ENCODE measurements at places on chromosomes 12 and 14. TPM values are rescaled to one million over a fixed set of nuclear protein-coding genes. Genes with fewer than 3 reads are reported as not detected.

- H3K27me3 ChIP-seq: peaks cover 3% of the 10 kb centered on the region
- no peaks in the 10 kb centered on the region for H3K4me1 ChIP-seq
- no peak for DNase-seq
- no peaks in the 10 kb centered on the region for H3K36me3 ChIP-seq
Measured at GRCh38 chr12:19893514-19893913, 454.2 kb downstream of the AEBP2 start.

DNA sequence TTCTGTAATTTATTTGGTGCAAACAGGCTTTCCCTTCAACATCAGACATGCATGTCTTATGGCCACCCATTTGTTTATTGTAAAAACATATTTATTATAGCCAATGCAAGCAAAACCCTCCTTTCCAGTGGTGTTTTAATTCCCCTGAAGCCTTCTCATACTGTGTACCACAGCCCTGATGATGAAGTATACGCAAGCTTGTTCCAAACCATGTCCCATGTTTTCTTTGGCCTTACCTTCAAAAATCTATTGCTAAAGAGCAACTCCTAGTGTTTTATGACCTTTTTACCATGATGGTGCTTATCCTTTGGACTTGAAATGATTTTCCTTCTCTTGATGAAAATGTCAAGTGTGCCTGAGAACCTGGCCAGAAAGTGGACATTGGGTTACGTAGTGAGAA, 85.9 kb upstream of the CCDC91 start:
- no peaks in the 10 kb centered on the region for H3K4me1 ChIP-seq
- DNase-seq: no peak
- H3K27me3 ChIP-seq: no peaks in the 10 kb centered on the region
- no peaks in the 10 kb centered on the region for H3K36me3 ChIP-seq
- no peak overlapping the region for H3K27ac ChIP-seq
- H3K4me3 ChIP-seq: no peak overlapping the region

- H3K36me3 ChIP-seq: no peaks in the 10 kb centered on the region
- H3K4me3 ChIP-seq: no peak overlapping the region
- DNase-seq: no peak
- no peak overlapping the region for H3K27ac ChIP-seq
- H3K4me1 ChIP-seq: peaks cover 23% of the 10 kb centered on the region
Measured at GRCh38 chr12:109721276-109721675, 7.7 kb downstream of the FAM222A start.

- peaks cover 17% of the 10 kb centered on the region for H3K4me1 ChIP-seq
- DNase-seq: no peak
- no peaks in the 10 kb centered on the region for H3K36me3 ChIP-seq
- H3K4me3 ChIP-seq: no peak overlapping the region
Measured at GRCh38 chr14:38042322-38042721, 165.4 kb upstream of the SSTR1 start.

DNA sequence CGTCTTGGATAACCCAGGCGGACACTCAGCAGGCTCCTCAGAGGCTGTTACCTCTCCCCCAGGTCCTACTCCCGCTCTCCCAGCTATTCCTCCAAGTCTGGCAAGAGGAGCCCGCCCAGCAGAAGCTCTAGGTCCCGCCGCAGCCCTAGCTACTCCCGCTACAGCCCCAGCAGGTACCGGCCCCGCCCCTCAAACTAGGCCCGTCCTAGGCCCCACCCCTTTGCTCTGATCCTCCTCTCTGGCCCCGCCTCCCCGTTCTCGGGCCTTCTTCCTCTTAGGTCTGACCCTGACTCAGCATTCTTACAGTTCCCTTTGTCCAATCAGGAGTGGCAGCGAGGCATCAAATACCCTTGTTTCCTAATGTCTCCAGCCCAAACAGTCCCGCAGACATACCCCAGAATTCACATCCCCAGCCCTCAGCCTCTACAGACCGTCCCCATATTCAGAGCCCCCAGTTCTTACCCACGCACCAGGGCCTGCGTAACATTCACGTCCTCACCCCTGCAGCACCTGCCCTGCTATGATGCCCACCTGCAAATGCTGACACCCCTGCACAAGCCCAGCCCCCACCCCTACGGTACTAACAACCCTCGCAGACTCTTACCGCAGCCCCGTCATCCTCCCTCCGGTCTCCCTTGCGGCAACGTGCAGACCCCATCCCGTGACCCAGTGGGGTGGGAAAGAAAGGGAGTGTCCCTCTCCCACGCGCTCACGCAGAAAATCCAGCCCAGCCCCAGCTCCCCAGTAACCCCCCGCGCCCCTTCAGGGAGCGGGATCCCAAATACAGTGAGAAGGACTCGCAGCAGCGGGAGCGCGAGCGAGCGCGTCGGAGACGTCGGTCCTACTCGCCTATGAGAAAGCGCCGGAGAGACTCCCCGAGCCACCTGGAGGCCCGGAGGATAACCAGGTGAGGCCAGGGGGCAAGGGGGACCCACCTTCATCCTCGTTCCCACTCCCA, 25.0 kb upstream of the HSPB8 start:
- peaks cover 23% of the 10 kb centered on the region for H3K36me3 ChIP-seq
- no peaks in the 10 kb centered on the region for H3K27me3 ChIP-seq
- DNase-seq: peak; percentile 99
- H3K27ac ChIP-seq: peak overlapping the region; percentile 99

Gene NFATC4
- 60.7 TPM for total RNA-seq

Gene RILPL2
- 1.4 TPM for total RNA-seq

Data from WTC11 (cell line).